IMR-90 (cell line): ENCODE measurements at places on chromosomes 1 and 21. TPM values are rescaled to one million over a fixed set of nuclear protein-coding genes. Genes with fewer than 3 reads are reported as not detected.

GRCh38 chr1:204859861-204860267 lies 10.8 kb upstream of the NFASC start:
- no peaks in the 10 kb centered on the region for H3K36me3 ChIP-seq
- H3K4me3 ChIP-seq = no peak overlapping the region
- no peaks in the 10 kb centered on the region for H3K4me1 ChIP-seq
- no peak for DNase-seq

Gene CXADR
- total RNA-seq = 0.83 and 1.1 TPM in 2 replicates

DNA sequence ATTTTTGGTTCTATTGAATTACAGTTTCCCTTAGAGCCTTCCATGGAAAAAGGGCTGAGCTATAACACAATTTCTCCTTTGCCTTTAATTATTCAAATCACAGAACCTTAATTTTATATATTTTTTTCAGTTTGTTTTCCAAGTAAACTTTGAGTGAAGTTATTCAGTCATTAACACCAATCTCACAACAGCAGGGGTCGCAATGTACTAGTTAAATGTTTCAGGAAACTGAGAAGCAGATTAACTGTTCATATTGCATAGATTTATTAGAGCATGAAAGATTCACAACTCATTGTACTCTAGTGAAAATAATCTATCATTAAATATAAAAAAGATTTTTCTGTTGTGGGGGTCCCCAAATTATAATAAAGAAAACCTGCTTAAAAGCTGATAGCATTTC lies 64.1 kb downstream of the KIFAP3 start:
- no peak overlapping the region for H3K4me3 ChIP-seq
- H3K27me3 ChIP-seq = no peaks in the 10 kb centered on the region
- no peak overlapping the region for H3K27ac ChIP-seq
- no peaks in the 10 kb centered on the region for H3K4me1 ChIP-seq

GRCh38 chr21:46038871-46039397 lies 57.4 kb downstream of the COL6A1 start:
- H3K4me1 ChIP-seq = peaks cover 24% of the 10 kb centered on the region
- no peaks in the 10 kb centered on the region for H3K27me3 ChIP-seq
- no peaks in the 10 kb centered on the region for H3K36me3 ChIP-seq
- peak; percentile 83 for DNase-seq

DNA sequence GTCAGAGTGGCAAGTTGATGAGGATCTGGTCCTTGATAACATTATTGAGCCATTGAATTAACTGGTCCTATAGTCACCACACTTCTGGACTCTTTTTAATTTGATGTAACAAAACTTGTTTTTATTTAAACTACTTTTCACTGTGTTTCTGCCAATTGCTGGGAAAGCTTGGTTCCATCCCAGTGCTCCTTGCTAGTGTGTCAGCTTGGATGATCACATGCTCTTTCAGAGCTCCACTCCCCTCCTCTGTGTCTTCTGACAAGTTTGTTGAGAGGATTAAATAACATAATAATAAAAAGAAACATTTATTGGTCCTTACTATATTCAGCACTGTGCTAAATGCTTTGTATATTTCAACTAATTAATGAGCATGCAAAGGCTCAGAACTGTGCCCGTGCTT lies 448.5 kb upstream of the B3GALT2 start:
- no peak for DNase-seq
- no peaks in the 10 kb centered on the region for H3K27me3 ChIP-seq
- no peak overlapping the region for H3K27ac ChIP-seq

Gene KRTAP21-2
- total RNA-seq = not detected in 2 replicates

DNA sequence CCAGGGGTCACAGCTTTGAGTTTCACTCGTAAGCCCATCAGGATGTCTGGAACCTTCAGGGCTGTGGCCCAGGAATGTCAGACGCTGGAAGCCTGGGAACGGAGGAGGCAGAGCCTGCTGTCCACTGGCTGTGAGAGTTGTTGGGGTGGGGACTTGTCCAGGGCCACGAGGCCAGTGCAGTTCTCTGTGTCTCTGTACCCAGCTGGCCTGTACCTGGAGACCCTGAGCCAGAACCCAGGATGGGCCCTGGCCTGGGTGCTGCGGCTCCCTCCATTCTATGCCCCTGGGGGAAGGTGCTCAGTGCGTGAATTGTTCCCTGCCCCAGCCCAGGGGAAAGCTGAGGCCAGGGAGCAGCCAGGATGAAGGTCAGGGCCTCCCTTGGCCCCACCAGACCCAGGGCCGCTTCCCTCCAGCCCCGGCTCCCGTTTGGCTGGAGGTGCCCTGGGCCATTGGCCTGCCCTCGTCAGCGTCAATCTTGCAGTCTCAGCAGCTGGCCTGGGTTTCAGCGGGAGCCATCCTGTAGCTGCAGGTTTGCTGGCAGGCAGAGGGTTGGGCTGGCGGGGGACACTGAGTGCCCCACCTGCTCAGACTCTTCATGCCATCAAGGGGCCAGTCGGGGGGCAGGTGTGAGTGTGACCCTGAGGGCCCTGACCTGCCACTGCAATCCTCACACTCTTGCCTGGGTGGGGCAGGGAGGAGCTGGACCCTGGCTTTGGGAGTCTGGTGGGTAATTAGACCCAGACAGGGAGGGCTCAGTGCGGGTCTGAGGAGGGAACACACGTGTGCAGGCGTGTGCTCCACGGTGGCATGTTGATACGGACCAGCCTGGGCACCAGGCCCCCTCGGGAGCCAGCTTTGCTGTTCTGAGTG lies 724 bp upstream of the CALML6 start:
- H3K27ac ChIP-seq = no peak overlapping the region
- peaks cover 3% of the 10 kb centered on the region; the same call in 1 of the 2 replicates for H3K27me3 ChIP-seq
- no peak overlapping the region for H3K4me3 ChIP-seq
- peaks cover 2% of the 10 kb centered on the region for H3K4me1 ChIP-seq
- DNase-seq = no peak

DNA sequence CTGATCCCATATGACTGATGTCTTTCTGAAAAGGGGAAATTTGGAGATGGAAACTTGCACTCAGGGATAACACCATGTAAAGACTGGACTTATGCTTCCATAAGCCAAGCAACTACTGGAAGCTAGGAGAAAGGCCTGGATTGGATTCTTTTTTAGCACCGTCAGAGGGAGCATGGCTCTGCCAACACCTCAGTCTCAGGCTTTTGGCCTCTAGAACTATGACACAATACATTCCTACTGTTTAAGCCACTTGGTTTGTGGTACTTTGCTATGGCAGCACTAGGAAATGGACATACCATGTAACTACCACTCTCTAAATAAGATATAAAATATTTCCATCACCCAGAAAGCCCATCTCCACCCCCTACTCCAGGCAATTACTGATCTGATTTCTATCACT lies 139.7 kb downstream of the CYYR1 start:
- no peaks in the 10 kb centered on the region for H3K36me3 ChIP-seq
- no peaks in the 10 kb centered on the region for H3K4me1 ChIP-seq
- DNase-seq = no peak

GRCh38 chr1:205444931-205445645 lies 10.8 kb downstream of the BLACAT1 start:
- no peak for DNase-seq
- H3K4me3 ChIP-seq = no peak overlapping the region
- no peaks in the 10 kb centered on the region for H3K36me3 ChIP-seq
- peaks cover 47% of the 10 kb centered on the region for H3K27me3 ChIP-seq

Gene FCRLA
- 0.28 and 0.36 TPM in 2 replicates for total RNA-seq

Gene TCP10L
- not detected in 2 replicates for total RNA-seq

- H3K27ac ChIP-seq = no peak overlapping the region
- DNase-seq = no peak
- no peak overlapping the region for H3K4me3 ChIP-seq
These were observed 454 bp downstream of the CORT start for GRCh38 chr1:10450156-10450814.

Gene PCBP3
- 2.5 and 2.9 TPM in 2 replicates for total RNA-seq

GRCh38 chr1:172949096-172949495 lies 101.6 kb downstream of the TNFSF18 start:
- DNase-seq = no peak
- peaks cover 24% of the 10 kb centered on the region for H3K4me1 ChIP-seq
- no peaks in the 10 kb centered on the region for H3K27me3 ChIP-seq
- no peaks in the 10 kb centered on the region for H3K36me3 ChIP-seq
- H3K4me3 ChIP-seq = no peak overlapping the region

Gene CNTN2
- 0.28 TPM in 1 of 2 replicates, not detected in the other for total RNA-seq

Gene B3GALT2
- total RNA-seq = 4.5 and 5.8 TPM in 2 replicates
